Activated CD8-positive, alpha-beta memory T cell treated with anti-CD3 and anti-CD28 coated beads for 1 hour (primary cell): ENCODE measurements at places on chromosomes 3 and 15.

GRCh38 chr15:95669146-95669922, 661.2 kb upstream of the NR2F2 start:
- no peak for DNase-seq

DNA sequence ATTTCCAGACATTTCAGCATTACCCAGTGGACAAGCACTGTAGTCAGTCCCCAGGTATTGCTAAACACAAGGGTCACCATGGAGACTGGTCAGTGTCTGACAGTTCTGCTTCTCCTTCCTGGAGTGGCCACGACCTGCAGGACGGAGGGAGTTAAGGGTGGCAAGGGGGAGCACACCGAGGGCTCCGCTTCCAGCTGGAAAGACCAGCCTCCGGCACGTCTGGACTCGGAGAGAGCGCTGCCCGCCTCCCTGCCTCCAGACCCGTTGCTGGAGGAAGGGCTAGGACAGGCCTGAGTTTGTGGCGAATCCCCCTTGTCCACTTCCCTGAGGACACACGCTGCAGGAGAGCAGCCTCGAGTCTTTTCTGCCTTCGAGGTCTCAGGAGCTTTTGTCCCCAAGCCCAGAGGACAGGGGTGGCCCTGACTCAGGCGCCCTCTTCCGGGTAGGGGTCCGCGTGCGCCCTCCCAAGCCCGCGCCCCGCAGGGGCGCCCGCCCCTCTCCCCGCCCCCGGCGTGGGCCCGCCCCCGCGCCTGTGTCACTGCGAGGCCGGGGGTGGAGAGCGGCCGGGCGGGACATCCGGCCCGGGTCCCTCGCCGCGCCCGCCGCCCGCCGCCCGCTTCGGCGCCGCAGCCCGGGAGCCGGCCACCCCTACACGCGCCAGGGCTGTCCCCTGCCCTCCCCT, at the start of gene CHST14:
CHST14 (plus strand) TSS at position 562 of the 682 bp plus-strand sequence. CDS start 230 bp downstream, outside the sequence.
- no peak for DNase-seq

- no peak for DNase-seq
These were observed 382.7 kb downstream of the GBE1 start for GRCh38 chr3:81378552-81379293.

DNA sequence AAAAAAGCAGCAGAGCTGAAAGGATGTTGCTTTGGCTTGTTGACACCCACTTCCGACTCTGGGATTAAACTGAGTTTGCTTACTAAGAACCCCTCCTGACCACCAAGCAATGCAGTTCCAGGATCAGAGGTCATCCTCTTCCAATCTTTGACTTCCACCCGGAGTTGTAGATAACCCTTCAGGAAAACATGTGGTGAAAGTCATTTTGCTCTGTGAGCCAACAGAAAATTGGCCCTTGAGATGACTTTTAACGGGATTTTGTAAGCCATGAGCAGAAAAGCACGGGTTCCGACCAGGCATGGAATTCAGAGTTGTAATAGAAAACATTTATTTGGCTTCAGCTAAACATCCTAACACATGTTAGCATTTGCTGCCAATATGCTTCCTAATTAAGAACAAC, 171.6 kb upstream of the NR2F2 start:
- DNase-seq, result no peak

GRCh38 chr3:139328356-139328755, 15.5 kb upstream of the MRPS22 start:
- DNase-seq, result no peak

DNA sequence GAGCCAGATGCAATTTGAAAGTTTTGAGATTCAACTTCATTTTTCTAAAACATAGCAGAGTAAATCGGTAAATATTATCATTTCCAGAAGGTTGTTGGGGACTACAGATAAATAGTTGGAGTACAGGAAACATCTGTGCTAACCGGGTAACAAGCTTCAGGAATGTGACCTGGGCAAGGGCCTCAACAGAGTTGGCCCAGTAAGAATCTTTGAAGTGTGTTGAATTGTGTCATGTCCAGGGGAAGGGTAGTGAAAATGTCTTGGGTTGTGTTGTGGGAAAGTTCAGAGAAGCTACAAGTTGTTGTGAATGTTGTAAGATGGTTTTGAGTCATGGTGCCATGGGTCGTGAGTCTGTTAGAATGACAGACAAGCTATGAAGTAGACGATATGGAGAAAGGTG, 35.7 kb downstream of the SQOR start:
- DNase-seq, result no peak

DNA sequence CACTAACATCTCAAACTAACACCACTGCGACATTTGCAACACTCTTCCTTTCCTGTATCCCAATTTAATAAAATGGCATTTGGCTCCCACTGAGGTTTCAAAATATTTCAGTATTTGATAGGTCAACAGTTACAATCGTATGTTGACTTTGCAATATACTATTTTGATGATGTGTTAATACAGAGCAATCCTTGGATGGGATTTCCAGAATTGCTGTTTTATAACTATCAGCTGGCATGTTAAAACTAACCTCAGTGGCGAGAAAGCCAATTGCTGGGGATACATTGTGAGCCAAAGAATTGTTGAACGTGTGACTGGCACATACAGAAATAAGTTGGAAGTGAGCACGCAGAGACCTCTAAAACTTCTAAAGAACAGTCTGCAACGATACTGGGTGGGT, 226.1 kb upstream of the LYSMD4 start:
- DNase-seq, result no peak

DNA sequence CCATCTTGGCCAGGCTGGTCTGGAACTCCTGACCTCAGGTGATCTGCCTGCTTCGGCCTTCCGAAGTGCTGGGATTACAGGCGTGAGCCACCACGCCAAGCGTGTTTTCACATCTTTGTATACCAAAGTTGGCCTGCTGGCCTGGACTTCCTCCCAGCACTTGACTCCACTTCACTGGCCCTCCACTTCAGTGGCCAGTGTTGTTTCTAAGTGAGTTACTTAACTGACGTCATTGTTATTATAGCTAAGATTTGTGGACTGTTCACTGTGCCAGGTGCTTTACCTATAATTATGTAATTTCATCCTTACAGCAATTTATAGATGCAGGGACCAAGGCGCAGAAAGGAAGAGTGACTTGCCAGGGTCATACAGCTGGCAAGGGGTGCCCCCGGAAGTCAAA, 52.0 kb downstream of the HRH1 start:
- DNase-seq, result no peak

DNA sequence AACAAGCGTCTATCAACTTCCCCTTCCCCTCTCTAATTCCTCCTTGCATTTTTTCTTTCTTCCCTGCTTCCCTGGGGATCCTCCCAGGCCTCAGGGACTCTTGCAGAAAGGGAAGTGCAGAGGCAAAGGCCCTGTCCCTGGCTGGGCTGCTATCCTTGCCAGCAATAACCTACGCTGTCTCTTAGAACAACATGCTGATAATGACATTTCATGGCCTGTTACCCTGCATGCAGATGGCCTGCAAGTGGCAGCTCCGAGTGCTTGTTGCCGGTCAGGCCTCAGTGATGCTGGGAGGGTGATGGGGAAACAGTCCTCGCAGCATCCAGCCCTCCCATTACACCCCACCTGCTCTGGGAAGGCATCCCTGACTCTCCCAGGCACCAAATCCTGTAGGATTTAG, 167.6 kb downstream of the RAB11A start:
- DNase-seq, result no peak

GRCh38 chr15:26075770-26076169, 212.6 kb upstream of the ATP10A start:
- no peak for DNase-seq

DNA sequence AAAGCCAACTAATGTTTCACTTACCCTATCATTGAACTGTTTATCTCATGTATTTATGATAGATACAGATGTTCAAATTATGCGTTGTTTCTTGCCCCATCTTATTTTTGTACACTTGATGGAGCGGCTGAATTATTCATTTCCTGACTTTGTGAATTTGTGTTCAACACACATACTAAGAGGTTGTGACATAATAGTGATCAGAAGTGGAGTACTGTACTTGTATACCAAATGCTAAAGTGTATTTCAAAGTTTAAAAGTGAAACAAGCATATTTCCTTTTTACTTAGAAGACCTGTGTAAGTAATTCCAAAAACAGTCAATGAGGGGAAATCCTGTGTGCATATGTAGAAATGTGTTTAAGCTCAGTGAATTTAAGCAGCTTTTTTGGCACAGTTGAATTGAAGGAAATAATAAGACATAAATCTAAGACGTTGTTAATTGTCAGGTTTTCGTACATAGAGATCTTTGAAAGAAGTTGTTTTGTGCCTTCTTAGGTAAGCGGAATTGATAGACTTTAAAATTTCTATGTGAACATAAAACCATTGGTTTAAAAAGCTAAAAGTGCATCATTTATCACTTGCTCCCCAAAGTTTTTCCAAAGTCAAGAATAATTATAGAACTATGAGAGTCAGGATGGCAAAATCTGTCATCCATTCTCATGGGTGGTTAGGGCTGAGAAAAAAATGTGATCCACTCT, 1.9 kb downstream of the NFKBIZ start:
- DNase-seq, result no peak

DNA sequence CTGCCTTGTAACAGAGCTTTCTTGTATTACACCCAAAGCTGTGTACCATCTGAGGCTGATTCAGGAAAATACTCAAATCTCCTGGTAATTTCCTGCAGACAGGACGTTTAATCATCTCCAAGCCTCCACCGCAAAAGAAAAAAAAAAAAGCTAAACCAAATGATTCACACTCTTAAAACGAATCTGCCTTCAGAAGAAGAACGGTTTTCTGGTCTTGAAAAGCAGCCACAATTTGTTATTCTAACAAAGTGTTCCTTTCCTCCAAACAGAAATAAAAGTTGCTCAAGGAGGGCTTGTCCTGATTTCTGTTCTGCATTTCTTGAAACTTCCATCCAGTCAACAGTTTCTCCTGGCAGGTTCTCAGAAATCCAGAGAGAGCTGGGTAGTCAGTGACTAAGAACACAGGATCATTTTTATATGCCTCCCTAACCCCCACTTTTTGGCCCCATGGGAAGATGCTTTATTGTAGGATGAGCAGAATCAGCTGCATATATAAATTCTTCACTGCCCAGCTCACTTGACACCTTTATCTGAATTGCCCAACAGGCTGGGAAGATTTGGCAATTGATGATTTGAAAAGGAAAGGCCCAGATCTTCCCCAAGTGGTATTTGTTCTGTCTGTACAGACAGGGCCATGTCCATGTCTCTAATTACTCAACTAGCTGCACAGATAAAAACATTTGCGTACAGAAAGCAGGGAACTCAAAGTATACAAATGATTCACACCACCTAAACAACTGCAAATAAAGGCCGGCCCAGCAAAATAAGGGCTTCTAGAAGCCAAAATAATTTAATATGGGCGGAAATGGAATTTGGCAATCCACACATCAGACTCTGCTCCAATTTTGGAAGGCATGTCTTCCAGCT, 41.0 kb upstream of the PRICKLE2 start:
- no peak for DNase-seq

GRCh38 chr15:36178303-36178633, 401.2 kb upstream of the CDIN1 start:
- DNase-seq, result no peak

GRCh38 chr3:176362191-176362731, 835.0 kb downstream of the TBL1XR1 start:
- no peak for DNase-seq

- DNase-seq, result no peak
These were observed 35.9 kb upstream of the KPNA4 start for GRCh38 chr3:160601288-160601687.

DNA sequence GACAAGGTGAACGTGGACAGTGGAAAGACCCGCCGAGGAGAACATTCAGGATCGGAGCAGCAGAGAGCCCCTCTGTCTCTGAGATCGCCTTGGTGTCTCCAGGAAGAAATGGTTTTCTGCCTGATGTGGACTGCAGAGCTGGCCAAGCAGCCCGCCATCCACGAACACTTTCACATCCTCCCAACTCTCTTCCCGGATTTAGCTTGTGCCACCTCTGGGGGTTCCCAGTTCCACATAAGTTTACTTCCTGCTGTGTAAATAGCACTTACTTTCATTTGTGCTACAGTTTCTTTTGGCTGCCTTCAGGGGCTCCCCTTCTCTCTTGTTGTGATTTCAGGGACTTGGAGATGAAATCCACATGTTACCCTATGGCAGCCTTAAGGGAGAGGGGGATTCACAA, 48.4 kb downstream of the SEMA5B start:
- no peak for DNase-seq

GRCh38 chr15:25805031-25805430, 58.1 kb downstream of the ATP10A start:
- no peak for DNase-seq

- DNase-seq, result no peak
These were observed 706.1 kb upstream of the GOLIM4 start for GRCh38 chr3:168801794-168802193.

GRCh38 chr3:127549826-127550467, 40.6 kb downstream of the TPRA1 start:
- no peak for DNase-seq

GRCh38 chr3:43326891-43327581, 40.7 kb downstream of the SNRK start:
- DNase-seq, result no peak

GRCh38 chr15:72994534-72995177, 57.6 kb upstream of the NEO1 start:
- DNase-seq, result no peak

GRCh38 chr15:29570121-29570947, 251.9 kb downstream of the TJP1 start:
- DNase-seq, result no peak

- no peak for DNase-seq
These were observed 32.6 kb upstream of the ESYT3 start for GRCh38 chr3:138401834-138402233.

DNA sequence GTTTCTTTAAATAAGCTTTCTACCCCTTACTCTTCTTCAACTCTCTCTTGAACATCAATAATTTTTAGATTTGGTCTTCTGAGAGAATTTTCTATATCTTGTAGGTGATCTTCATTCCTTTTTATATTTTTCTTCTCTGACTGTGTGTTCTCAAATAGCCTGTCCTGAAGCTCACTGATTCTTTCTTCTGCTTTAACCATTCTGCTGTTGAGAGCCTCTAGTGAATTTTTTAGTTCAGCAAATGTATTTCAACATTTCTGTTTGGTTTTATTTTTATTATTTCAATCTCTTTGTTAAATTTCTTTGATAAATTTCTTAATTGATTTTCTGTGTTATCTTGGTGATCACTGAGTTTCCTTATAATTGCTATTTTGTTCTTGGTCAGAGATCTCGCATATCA, 19.6 kb downstream of the IQCH start:
- no peak for DNase-seq

DNA sequence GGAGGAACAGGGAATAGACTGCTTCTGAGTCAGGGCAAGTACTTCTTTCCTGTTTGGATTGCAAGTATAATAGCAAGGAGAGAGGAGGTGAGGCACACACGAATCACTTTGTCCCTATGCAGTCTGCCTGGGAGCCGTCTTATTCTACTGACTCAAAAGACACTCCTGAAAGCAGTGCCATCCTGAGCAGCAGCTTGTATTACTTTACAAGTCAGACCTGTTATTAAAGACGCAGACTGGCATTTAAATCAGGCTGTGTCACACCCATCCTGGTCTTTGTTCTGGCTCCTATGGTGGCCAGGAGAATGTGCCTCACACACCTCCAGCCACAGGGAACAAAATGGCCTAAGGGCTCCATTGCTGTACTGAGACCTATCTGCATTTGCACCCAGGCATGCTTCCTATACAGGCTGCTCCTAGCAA, 17.9 kb upstream of the SQOR start:
- DNase-seq, result no peak
